SK-N-MC (cell line): ENCODE measurements at places on chromosomes 3 and 15.

DNA sequence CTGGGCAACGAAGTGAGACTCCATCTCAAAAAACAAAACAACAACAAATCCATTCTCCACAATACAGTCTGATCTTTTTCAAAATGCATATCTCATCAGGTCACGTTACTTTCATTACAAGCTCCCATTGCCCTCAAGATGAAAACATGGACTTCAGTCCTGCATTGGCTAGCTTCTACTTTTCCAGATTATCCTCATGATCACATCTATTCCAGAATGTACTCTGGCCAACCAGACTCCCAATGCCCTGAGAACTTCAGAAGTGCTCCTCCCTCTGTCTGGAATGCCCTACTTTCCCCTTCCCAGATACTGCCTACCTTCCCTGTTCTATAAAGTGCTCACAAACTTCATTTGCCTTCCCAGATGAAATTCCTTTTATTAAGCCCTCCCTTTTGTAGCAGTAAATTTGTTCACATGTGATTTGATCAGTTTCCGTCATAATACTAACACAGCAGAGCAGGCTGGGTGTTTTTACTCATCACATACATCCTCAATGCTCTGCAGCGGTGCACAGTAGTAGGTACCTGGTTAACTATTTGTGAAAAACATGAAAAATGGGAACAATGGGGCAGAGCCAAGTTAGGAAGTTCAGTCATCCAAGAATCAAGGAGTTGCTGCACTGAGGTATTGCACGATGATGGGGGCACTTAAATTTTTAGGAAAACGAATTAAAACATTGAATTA is 5.3 kb downstream of the RPL22L1 start:
- DNase-seq = no peak

GRCh38 chr3:69219101-69219708 is 96.8 kb upstream of the LMOD3 start:
- DNase-seq = no peak

GRCh38 chr3:71979175-71979574 is 194.2 kb upstream of the PROK2 start:
- DNase-seq = no peak

DNA sequence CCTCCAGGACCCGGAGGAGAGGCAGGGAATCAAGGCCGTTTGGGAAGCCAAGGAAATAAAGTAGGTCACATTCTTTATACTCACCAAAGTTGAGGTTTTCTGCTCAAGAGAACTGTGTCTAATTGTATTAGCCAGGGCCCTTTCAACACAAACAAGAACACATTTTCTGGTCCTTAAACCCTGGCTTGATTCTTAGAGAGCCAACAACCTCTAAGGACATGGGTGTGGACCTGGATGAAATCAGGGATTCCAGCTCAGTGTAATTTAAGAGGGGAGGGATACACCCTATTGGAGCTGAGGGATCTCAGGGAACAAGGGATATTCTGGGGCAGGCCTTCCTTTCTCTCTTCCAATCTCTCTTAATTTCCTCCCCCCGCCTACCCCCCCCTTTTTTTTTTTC is 104.8 kb downstream of the COL6A6 start:
- no peak for DNase-seq

DNA sequence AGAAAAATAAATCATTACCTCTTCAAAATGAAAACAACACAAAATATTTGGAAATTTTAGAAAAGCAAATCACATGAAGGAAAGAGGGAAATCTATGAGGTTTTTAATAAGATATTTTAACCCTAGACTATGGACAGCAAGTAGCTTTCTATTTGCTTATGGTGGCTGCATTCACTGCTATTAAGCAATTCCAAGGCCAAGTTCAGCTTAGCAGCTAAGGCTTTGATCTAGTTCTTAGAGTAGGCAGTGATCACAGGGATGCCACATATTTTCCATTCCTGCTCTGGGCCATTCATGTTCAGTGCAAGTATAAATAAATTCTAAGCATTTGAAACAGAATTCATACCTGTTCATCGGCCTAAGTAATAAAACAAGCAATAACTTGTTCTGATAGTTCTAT is 235.3 kb downstream of the CDIN1 start:
- no peak for DNase-seq

GRCh38 chr3:108826309-108827187 is 4.0 kb downstream of the TRAT1 start:
- DNase-seq = no peak

DNA sequence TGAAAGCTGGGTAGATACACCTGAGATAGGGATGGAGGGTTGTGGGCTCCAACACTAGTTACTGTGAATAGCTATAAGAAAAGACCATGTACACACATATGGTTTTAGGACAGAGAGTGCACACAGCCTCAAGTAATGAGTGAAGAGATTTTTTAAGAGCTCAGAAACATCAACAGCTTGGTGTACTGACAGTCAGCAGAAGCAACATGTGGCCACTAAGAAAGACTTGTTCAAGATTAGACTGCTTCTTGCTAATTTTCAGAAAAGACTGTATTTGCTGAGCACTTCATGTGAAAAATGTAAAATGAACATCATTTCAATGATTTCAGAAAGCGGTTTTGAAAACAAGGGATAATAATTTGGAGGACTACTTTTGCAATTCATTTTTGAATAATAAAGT is 10.3 kb downstream of the ANKRD28 start:
- no peak for DNase-seq

DNA sequence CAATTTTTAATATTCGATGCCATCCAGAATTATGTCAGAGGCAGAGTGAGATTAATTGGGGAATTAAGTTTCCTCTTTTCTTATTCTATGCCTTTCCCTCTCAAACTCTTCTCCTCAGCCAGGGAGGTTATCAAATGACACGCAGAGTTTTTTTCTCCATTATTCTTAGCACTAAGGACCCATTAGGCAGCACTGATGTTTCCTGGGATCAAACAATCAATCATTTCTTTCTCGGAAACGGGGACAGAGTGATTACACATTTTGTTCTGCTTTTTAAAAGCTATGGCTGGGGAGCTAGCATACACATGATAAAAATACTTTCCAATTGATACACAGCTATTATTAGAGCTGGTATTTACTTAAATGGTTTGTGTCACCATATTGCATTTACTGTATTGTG is 35.3 kb upstream of the PSMD6 start:
- DNase-seq = no peak

DNA sequence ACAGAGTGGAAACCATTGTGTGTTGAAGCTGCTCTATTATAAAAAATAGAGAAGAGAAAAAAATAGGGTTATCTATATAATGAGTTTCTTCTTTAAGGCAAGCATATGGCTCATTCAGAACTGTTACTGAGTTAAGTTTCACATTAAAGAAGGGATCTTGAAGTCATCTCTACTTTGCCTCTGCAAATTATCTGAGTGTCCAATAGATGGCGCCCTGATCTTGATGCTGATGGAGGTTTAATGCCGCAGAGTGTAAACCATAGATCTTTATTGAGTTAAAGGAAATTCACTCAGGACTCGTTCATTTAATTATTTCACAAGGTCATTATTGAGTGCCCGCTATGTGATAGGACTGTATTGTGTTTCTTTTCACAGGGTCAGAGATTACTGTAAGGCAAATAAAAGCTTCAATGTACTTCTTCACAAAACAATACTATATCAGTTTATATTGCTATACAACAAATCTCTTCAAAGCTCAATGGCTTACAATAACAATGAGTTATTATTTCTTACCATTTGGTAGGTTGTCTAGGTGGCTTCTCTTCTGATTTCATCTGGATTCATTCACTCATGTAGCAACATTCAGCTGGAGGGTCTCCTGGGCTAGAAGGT is 171.4 kb downstream of the NSUN3 start:
- DNase-seq = no peak
